Activated naive CD4-positive, alpha-beta T cell treated with Interleukin-2 at 50 U/mL for 16 hours (primary cell): ENCODE measurements at places on chromosomes 4 and X.
A peak's percentile ranks its signal among the peaks of the same experiment; 100 is the strongest.

GRCh38 chr4:145957302-145957701, 18.7 kb upstream of the ZNF827 start:
- no peak for DNase-seq

GRCh38 chr4:72604324-72604723, 35.3 kb upstream of the ADAMTS3 start:
- DNase-seq: no peak

- DNase-seq: peak; percentile 54
Observed at GRCh38 chr4:106315476-106315967, 487 bp downstream of the TBCK start.

- DNase-seq: no peak
Observed at GRCh38 chrX:129665916-129666644, 11.3 kb upstream of the APLN start.

DNA sequence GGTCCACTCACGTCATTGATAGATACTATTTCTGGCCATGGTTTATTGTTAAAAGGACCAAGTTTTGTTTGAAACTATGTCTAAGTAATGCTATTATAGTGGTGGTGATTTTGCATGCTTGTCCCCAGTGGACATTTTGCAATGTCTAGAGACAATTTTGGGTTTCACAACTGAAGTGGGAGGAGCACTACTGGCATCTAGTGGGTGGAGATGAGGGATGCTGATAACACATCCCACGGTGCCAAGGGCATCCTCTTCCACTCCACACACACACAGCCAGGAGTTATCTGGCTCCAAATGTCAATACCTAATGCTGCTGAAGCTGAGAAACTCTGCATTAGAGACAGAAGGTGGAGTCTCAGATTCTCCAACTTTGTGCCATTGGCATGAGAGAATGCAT, 131.2 kb downstream of the FRMPD4 start:
- DNase-seq: no peak

DNA sequence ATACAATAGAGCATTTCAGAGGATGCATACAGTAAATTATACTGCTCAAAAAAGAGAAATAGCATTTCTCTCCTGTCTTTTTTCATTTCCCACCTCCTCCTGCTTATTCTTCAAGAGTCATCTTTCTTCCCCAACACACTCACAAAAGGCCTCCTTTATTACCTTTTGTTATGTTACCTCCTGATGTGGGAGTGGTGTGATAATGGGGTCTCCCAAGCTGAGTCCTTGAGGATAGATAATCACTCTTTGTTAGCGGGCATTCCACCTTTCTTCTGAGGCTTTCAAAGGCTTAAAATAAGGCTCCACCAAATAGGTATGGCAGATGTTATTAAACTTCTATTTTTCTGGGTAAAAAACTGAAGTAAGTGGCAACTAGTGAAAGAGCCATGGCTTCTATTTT, 159.8 kb downstream of the CPEB2 start:
- DNase-seq: no peak

- no peak for DNase-seq
Observed at GRCh38 chr4:17273047-17273446, 238.8 kb downstream of the QDPR start.

GRCh38 chr4:161829591-161829990, 334.2 kb downstream of the FSTL5 start:
- DNase-seq: no peak

DNA sequence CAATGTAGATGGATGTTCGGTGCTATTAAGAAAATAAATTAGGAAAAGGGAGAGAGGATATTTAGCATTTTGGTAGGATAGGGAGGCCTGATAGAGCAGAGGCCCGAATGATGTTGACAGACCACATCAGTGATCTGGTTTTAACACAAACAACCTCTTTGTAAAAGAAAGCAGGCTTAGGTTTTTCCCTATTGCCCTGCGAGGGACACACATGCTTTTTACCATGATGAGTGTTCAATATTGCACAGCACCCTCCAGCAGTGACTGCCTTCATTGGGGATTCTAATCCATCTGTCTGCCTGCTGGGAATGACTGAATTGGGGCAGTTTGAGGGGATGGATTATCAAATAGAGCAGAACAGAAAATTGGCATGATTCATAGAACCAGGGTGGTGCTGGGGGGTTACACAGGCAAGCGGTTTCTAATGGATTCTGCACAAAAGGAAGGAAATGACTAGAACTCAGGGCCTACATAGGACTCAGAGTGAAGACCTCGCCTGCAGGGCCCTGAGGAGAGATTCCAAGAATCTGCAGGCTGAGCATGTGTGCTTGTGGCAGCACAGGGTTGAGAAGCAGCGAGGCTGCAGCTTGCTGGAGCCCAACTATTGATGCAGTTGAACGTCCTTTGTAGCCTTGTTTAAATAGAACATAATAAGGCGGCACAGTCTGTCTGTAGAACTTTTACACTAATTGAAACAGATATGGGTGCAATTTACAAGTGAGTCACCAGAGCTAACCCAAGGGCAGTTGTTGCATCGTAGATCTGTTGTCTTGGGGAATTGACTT, 58.0 kb downstream of the RHOH start:
- DNase-seq: no peak

GRCh38 chr4:1595789-1596325, 88.3 kb downstream of the FAM53A start:
- DNase-seq: no peak

DNA sequence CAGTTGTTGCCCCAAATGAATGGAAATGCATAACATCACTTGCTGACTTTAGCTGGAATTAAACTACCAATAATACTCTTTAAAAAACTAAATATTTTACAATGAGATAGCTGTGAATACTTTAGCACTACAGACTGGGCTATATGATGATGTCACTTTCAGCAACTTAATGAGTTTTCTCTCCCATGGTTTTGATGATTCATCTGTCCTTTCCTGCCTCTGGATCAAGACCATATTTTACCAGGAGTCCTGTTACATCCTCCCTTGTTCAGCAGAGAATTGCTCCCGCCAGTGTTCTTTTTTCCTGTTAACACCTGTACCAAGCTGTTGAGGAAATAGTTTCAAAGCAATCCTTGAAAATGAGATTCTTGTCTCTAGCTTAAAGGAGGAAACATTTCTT, 543.0 kb downstream of the SPRY1 start:
- no peak for DNase-seq

DNA sequence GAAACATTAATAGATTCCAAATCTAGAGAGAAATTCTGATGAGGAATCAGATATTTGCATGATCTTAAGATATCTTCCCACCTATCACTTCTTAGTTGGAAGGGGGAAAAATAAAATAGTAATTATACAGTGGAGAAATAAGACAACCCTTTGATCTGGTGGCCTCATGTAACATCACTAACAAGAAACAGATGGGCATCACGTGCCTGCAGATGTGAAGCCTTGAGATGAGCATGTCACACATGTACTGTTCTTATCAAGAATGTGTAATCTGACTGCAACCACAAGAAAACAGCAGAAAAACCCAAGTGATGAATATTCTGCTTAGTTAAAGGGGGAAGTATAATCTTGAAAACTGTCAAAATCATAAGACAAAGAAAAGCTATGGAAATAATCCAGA, 31.4 kb upstream of the NKX6-1 start:
- DNase-seq: no peak

DNA sequence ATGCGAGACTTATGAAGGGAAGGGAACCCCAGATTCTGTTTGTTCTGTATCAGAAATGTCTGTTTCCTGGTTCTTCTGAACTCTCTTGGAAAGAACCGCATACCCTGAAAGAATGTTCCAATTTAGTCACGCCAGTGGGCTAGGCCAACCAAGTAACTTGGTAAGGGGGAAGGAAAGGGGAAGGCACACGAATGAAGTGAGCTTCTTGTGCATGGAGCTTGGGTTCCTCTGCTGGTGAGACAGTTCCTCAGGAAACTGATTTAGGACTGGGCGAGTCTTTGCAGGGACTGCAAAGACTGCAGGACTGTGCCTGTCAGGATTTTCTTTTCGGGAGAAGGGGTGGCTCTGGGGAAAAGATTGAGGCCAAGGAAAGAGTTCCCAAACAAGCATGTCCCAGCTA, 35.6 kb downstream of the FRMPD3 start:
- no peak for DNase-seq

DNA sequence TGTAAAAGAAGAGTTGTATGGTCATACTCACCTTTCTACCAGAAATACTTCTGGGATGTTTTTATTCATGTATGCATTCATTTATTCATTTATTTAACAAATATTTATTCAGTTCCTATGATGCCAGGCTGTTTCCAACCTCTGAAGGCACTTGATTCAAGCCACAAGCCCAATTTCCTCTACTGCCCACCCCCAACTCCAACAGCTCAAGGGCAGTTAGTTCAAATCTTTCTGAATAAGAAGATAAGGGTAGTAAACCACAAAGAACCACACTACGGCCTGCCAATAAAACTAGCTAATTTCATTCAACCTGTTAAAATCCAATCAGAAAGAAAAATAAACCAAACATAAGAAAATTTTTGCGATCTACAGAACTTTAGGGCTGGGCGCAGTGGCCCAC, 31.2 kb downstream of the LRBA start:
- no peak for DNase-seq

DNA sequence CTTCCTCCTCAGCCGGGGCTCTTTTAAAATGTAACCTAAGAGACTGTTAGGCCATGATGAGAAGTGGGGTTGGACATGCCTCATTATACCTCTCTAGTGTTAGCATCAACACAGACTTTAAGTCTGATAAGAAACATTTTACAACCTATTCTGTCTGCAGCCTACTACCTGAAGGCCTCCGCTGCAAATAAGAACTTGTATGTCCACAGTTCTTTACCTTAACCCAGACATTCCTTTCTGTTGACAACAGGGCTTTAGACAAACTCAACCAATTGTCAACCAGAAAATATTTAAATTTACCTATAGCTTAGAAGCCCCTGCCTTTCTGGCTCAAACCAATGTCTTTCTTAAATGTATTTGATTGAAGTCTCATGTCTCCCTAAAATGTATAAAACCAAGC, 1418.6 kb downstream of the STIM2 start:
- DNase-seq: no peak

- no peak for DNase-seq
Observed at GRCh38 chr4:186688150-186688943, 35.3 kb downstream of the FAT1 start.

DNA sequence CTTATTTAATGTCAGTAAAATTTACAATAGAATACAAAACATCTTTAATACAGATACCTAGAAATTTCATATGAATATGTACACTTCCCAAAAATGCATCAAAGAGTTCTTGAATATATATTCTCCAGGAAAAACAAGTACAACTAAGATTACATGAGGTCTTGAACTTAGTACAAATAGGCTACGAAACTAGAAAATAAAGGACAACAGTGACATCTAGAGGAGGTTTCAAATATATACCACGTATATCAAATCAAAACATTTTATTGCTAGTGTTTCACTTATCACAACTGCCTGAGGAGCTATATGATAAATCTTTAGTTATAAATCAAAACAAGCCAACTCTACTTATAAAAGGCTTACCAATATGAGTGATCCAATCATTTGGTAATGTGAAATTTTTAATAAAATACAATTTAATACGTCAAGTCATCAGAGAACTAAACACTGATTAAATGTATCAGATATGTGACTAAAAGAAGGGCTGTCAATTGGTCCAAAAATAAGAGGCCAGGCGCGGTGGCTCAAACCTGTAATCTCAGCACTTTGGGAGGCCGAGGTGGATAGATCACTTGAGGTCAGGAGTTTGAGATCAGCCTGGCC, 36.6 kb downstream of the ANAPC10 start:
- no peak for DNase-seq

DNA sequence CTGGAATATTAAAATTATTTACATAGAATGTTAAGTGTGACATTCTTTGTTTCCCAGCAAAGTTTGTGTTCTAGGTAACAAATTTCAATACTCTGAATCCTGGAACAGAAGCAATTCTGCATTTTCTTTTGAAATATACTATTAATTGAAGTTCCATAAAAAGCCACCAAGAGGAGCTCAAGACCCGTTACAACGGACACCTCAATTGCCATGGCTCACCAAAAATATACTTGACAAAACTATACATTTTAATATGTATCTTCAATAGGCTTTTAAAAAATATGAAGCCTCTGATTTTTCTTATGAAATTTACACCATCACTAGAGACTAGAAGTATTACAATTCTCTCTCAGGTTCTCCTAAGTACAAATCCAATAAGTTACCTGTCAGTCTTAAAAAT, 111.4 kb downstream of the NYX start:
- DNase-seq: no peak

- DNase-seq: no peak
Observed at GRCh38 chr4:52244848-52245247, 193.7 kb downstream of the SPATA18 start.

GRCh38 chrX:45823536-45823935, 622.9 kb upstream of the DIPK2B start:
- no peak for DNase-seq

DNA sequence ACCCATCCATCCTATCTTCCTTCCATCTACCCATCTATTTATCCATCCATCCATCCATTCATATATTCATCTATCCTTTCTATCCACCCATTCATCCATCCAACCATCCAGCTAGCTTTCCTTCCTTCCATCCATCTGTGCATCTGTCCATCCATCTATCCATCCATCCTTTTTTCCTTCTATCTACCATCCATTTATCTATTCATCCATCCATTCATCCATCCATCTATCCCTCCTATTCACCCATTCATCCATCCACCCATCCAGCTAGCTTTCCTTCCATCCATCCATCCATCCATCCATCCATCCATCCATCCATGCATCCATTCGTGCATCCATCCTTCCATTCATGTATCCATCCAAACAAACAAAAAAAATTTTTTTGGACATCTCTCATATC, 118.8 kb downstream of the PSAPL1 start:
- DNase-seq: no peak

- no peak for DNase-seq
Observed at GRCh38 chrX:110021258-110022022, 18.5 kb downstream of the TMEM164 start.

- no peak for DNase-seq
Observed at GRCh38 chr4:102614801-102615200, 113.6 kb downstream of the NFKB1 start.

GRCh38 chr4:101411926-101412325, 64.6 kb upstream of the PPP3CA start:
- DNase-seq: no peak

GRCh38 chr4:116058129-116058528, 944.7 kb upstream of the NDST4 start:
- DNase-seq: no peak

DNA sequence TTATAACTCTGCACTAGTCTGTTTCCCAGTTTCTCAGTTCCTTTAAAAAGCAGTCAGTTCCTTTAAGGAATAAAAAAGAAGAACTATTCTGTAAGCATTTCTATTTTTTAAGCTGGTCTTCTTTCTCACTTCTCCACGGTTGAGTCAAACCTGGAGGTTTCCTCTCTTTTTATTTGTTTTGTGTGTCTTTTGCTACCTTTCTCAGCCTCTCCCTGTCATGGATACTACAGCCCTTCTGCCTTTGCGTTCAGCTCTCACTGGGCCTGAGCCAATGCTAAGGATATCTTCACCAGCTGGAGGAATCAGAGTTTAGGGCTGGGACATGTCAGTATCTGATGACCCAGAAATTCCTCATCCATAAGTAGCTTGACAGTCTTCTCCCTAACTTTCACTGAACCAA, 49.7 kb upstream of the PRKX start:
- no peak for DNase-seq

- DNase-seq: peak; percentile 86
Observed at GRCh38 chrX:46446727-46447378, 98.4 kb downstream of the ZNF674 start.
